ENCODE measurements at places on chromosomes 16 and 17.

GRCh38 chr16:7268182-7268581 is 64.5 kb upstream of the RBFOX1 start:
- no peak for DNase-seq

GRCh38 chr17:55458978-55459377 is 37.3 kb upstream of the MMD start:
- no peak for DNase-seq

- DNase-seq = no peak
These were observed 852 bp upstream of the HELZ start for GRCh38 chr17:67245694-67246402.

- no peak for DNase-seq
These were observed 210.0 kb downstream of the TMEM114 start for GRCh38 chr16:8380311-8380710.

DNA sequence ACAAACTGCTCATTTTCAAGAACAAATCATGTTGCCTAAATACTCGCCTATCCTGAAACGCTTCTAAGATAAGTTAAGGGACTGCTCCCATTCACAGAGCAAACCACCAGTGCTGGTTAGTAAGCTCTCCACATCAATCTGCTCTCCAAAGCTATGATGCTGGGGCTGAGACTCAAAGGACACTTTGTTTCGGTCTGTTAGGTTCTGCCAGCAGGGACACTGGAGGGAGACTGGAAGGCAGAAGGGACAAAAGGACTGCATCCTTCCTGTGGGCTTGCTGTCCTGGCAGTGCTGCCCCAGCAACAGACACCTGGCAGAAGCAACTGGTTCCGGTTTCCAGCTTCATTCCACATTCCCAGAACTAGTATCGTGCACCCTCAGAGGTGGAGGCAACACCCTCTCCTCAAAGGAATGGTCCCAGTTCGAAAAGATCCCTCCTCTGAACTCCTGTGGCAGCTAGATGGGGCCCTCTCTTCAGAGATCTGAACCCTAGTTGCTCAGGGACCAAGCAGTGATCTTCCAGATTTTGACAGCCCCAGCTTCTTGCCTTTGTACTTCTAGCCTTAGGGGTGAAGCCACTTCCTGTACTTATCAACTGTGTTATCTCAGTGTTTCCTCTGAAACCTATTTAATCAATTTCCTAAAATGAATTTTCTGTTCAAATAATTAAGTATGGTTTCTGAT is 73.4 kb upstream of the GSG1L start:
- no peak for DNase-seq

Measured in smooth muscle cell of the brain vasculature (primary cell).